ENCODE measurements at places on chromosomes 11 and 22. TPM values are rescaled to one million over a fixed set of nuclear protein-coding genes. Genes with fewer than 3 reads are reported as not detected.

Gene NAALAD2
- total RNA-seq, result 0.31 TPM

GRCh38 chr11:69860796-69861445 is 41.7 kb upstream of the FGF3 start:
- no peaks in the 10 kb centered on the region for H3K4me1 ChIP-seq
- no peak overlapping the region for H3K4me3 ChIP-seq
- no peak overlapping the region for H3K27ac ChIP-seq
- no peak for DNase-seq

Gene PARVG
- 1.1 TPM for total RNA-seq

- no peak overlapping the region for H3K27ac ChIP-seq
- H3K4me3 ChIP-seq, result no peak overlapping the region
- no peaks in the 10 kb centered on the region for H3K36me3 ChIP-seq
- DNase-seq, result no peak
- H3K4me1 ChIP-seq, result no peaks in the 10 kb centered on the region
These were observed 813.3 kb downstream of the OPCML start for GRCh38 chr11:132718711-132719671.

Gene FOXRED2
- 5.9 TPM for total RNA-seq

- no peak overlapping the region for H3K27ac ChIP-seq
- H3K4me1 ChIP-seq, result no peaks in the 10 kb centered on the region
- no peaks in the 10 kb centered on the region for H3K27me3 ChIP-seq
- no peak for DNase-seq
These were observed 64.4 kb downstream of the GRAMD1B start for GRCh38 chr11:123494195-123495050.

DNA sequence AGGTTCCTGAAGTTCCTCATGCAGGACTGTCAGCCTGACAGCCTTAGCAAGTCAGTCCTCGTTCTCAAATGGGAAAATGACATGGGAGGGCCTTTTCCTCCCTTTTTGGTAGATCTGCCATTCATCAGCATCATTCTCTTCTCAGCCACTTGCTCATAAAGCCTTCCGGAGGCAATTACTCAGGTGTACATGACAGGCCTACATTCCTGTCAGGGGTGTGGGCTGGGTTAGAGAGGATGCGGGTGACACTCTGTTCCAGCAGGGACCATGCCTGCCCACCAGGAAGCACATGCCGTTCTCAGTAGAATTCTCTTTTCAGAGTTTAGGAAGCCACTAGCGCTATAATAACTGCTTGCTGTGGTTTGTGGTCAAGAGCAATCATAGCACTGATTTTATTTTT is 24.2 kb upstream of the ANKK1 start:
- H3K4me3 ChIP-seq, result no peak overlapping the region
- peaks cover 5% of the 10 kb centered on the region for H3K36me3 ChIP-seq
- H3K4me1 ChIP-seq, result no peaks in the 10 kb centered on the region

Gene OR52I1
- not detected for total RNA-seq

DNA sequence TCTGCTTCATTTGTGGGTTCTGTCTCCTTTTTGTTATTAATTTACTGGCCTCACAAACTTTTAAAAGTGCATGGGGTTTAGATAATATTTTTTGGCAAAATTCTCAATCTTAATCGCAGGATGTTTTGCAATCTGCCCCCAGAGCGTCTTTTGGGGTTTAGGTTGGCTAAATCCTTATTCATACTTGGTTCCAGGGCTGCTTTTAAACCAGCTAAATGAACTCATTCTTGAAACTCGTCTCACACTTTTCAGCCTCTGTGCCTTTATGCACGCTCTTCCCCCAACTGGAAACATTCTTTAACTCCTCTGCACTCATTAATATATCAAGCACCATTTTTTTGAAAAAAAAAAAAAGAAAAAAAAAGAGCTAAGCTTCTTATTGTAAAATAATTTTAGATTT is 131.7 kb downstream of the KIF18A start:
- no peak for DNase-seq
- H3K27me3 ChIP-seq, result no peaks in the 10 kb centered on the region
- no peaks in the 10 kb centered on the region for H3K4me1 ChIP-seq

Gene KCNJ1
- total RNA-seq, result 0.03 TPM

Gene GSTT2B
- 11.7 TPM for total RNA-seq

DNA sequence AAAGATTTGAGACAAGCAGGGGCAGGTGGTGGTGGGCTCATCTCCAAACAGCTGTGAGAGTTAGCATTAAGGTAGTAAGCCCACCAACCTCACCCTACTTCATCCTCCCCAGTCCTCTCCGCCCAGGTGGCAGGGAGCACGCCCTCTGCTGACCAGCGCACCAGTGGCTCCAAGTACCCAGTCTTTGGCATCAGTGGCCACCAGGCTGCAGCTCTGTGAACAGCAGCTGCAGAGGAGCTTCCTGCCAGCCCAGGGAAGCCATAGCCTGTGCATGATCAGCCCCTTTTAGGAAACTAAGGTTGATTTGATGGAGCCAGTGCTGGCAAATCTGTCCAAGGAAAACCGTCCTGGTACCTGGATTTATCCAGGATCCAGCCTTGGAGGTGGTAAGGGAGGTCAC is 21.7 kb downstream of the CAVIN3 start:
- H3K27ac ChIP-seq, result no peak overlapping the region
- H3K27me3 ChIP-seq, result no peaks in the 10 kb centered on the region
- no peaks in the 10 kb centered on the region for H3K4me1 ChIP-seq
- peak; percentile 62 for DNase-seq
- no peaks in the 10 kb centered on the region for H3K36me3 ChIP-seq

- H3K27me3 ChIP-seq, result no peaks in the 10 kb centered on the region
- no peaks in the 10 kb centered on the region for H3K4me1 ChIP-seq
These were observed 7.1 kb downstream of the SAA4 start for GRCh38 chr11:18229501-18229900.

DNA sequence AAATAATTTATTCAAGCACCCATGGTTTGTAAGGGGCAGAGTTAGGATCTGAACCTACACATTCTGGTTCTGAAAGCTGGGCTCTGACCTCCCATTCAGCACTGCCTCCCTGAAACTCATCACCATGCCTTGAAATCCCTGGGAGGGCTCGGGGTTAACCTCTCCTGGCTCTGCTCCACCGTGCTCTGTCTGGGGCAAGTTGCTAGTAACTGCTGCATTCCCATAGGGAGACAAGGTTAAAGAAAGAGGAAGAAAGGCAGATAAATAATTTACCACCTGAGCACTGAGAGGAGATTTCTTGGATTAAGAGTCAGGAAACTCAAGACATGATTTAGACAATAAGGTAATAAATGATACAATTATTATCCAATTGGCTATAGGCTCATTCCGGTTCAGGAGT is 199.3 kb downstream of the KIF18A start:
- H3K4me1 ChIP-seq, result no peaks in the 10 kb centered on the region
- H3K4me3 ChIP-seq, result no peak overlapping the region
- no peaks in the 10 kb centered on the region for H3K36me3 ChIP-seq
- H3K27ac ChIP-seq, result no peak overlapping the region
- DNase-seq, result no peak

GRCh38 chr11:22169833-22170232 is 23.1 kb upstream of the ANO5 start:
- H3K36me3 ChIP-seq, result no peaks in the 10 kb centered on the region
- H3K27me3 ChIP-seq, result no peaks in the 10 kb centered on the region
- no peak overlapping the region for H3K27ac ChIP-seq
- no peaks in the 10 kb centered on the region for H3K4me1 ChIP-seq
- H3K4me3 ChIP-seq, result no peak overlapping the region

- no peaks in the 10 kb centered on the region for H3K27me3 ChIP-seq
- H3K4me1 ChIP-seq, result no peaks in the 10 kb centered on the region
- peak; percentile 52 for DNase-seq
- H3K27ac ChIP-seq, result no peak overlapping the region
These were observed 76.9 kb upstream of the CTSC start for GRCh38 chr11:88414385-88414861.

Gene GAL
- 0.69 TPM for total RNA-seq

Gene NTM
- 0.78 TPM for total RNA-seq

GRCh38 chr22:30411780-30412179 is 13.8 kb upstream of the MTFP1 start:
- no peaks in the 10 kb centered on the region for H3K4me1 ChIP-seq
- no peak overlapping the region for H3K4me3 ChIP-seq
- DNase-seq, result no peak
- H3K27ac ChIP-seq, result no peak overlapping the region

- DNase-seq, result no peak
- H3K36me3 ChIP-seq, result peaks cover 21% of the 10 kb centered on the region
- no peak overlapping the region for H3K27ac ChIP-seq
- no peak overlapping the region for H3K4me3 ChIP-seq
These were observed 29.6 kb downstream of the SNX19 start for GRCh38 chr11:130886704-130887103.

GRCh38 chr11:95968585-95968984 is 44.7 kb upstream of the MTMR2 start:
- H3K4me3 ChIP-seq, result no peak overlapping the region
- DNase-seq, result no peak
- no peak overlapping the region for H3K27ac ChIP-seq
- H3K27me3 ChIP-seq, result no peaks in the 10 kb centered on the region

DNA sequence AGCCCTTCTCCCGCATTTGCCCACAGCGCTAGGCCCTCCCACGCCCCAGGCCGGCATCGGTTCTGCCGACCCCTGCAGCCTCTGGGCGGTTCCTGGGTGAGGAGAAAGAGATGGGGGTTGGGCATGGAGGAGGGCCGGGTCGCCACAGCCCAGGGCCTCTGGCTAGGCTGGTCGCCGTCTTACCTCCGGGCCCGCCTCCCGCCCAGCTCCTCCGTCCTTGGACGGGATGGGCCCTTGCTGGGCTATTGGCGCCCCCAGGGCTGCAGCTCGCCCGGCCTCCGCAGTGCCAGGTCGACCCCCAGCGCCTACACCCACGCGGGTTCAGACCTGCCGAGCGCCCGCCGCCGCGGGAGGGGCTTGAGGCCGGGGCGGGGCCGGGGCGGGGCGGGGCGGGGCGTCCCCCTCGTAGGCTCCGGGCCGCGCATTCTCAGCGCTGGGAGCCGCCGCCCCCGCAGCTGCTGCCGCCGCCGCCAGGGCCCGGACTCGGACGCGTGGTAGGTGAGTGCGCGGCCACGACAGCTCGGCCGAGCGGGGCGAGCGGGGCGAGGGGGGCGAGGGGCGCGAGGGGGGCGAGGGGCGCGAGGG is at the start of gene CD151:
TSS of gene CD151 (plus strand) at position 424 of the 585 bp plus-strand sequence. CDS start 3,118 bp downstream, outside the sequence.
- peaks cover 4% of the 10 kb centered on the region for H3K36me3 ChIP-seq
- no peaks in the 10 kb centered on the region for H3K27me3 ChIP-seq
- peak; percentile 73 for DNase-seq
- H3K27ac ChIP-seq, result peak within 1 kb of the TSS; percentile 91
- H3K4me1 ChIP-seq, result peaks cover 24% of the 10 kb centered on the region

DNA sequence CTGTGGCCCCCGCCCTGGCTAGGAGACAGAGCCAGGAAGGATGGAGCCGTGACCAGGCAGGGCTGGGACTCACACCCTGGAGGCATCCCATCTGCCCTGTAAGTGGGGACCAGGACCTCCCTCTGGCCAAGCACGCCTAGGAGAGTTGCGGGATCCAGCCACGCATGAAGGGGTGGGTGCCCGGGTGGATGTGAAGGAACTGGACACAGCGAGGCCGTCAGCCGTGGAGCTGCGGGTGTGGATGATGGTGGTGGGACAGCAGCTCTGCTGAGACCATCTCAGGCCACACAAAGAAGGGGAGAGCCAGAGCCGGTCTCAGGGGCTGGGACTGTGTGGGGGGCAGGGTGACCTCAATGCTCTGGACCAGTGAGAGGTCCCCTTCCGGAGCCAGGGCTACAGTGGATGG is 746.4 kb downstream of the BRD1 start:
- H3K4me3 ChIP-seq, result no peak overlapping the region
- DNase-seq, result no peak
- H3K27ac ChIP-seq, result no peak overlapping the region
- no peaks in the 10 kb centered on the region for H3K36me3 ChIP-seq

Gene UCP3
- 0.49 TPM for total RNA-seq

- no peak overlapping the region for H3K4me3 ChIP-seq
- DNase-seq, result no peak
- H3K27me3 ChIP-seq, result no peaks in the 10 kb centered on the region
- no peak overlapping the region for H3K27ac ChIP-seq
These were observed 31.8 kb downstream of the SLCO2B1 start for GRCh38 chr11:75182664-75183063.

- no peaks in the 10 kb centered on the region for H3K36me3 ChIP-seq
- no peak overlapping the region for H3K4me3 ChIP-seq
- H3K27me3 ChIP-seq, result no peaks in the 10 kb centered on the region
- no peaks in the 10 kb centered on the region for H3K4me1 ChIP-seq
- peak; percentile 41 for DNase-seq
These were observed 49.7 kb upstream of the EMID1 start for GRCh38 chr22:29155966-29156365.

Gene RASGRP2
- 0.91 TPM for total RNA-seq

DNA sequence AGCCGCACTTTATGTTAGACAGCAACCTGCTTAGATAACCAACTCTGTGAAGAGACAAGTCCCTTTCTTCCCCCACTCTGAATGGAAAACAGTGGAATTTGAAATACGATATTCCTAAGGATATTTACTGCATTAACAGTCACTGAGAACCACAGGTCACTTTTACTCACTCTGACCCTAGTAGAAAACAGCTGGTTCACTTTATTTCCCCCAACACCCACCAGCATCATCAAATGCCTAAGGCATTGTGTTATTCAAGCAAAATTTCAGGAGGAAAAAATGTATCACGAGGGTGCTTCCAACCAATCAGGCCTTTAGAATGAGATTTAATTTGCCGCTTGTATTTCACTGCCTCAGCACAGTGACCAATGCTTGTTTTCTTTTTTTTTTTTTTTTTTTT is 1134.1 kb upstream of the CCDC90B start:
- no peaks in the 10 kb centered on the region for H3K27me3 ChIP-seq
- H3K4me3 ChIP-seq, result no peak overlapping the region
- H3K36me3 ChIP-seq, result no peaks in the 10 kb centered on the region
- DNase-seq, result no peak
- no peak overlapping the region for H3K27ac ChIP-seq
- no peaks in the 10 kb centered on the region for H3K4me1 ChIP-seq

DNA sequence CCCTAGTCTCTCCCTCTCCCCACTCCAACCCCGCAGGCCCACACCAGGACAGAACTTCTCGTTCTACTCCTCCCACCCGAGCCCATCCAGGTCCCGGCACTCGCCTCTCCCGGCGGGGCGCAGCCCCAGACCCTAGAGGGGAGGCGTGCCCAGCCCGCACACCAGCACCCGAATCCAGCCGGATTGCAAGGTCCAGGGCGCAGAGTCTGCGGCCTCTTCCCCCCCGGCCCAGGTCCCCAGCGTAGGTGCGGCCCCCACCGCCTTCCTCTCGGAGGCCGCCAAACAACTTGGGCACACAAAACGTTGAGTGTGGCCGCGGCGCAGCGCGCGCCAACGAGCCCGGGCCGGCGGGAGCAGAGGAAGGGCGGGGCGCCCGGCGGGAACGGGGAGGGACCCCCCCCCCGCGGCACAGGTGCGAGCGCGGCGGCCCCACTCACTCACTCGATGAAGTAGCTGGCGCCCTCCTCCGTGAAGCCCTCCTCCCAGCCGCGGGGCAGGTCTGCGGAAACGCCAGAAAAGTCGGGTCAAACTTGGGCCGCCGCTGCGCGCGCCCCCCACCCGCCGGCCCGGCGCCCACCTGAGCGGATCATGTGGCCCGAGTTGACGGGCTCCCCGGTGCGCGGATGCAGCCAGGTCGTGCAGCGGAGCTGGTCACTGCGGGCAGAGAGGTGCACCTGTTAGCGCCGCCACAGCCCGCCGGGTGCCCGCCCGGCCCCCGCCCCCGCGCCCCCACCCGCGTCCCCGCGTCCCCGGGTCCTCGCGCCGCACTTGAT is 480 bp downstream of the PLEKHA7 start:
- H3K4me3 ChIP-seq, result peak overlapping the region; percentile 80
- H3K27me3 ChIP-seq, result no peaks in the 10 kb centered on the region
- H3K36me3 ChIP-seq, result no peaks in the 10 kb centered on the region
- H3K4me1 ChIP-seq, result no peaks in the 10 kb centered on the region
- peak; percentile 56 for DNase-seq
